ENCODE measurements at places on chromosomes 5 and 9. TPM values are rescaled to one million over a fixed set of nuclear protein-coding genes. Genes with fewer than 3 reads are reported as not detected.

DNA sequence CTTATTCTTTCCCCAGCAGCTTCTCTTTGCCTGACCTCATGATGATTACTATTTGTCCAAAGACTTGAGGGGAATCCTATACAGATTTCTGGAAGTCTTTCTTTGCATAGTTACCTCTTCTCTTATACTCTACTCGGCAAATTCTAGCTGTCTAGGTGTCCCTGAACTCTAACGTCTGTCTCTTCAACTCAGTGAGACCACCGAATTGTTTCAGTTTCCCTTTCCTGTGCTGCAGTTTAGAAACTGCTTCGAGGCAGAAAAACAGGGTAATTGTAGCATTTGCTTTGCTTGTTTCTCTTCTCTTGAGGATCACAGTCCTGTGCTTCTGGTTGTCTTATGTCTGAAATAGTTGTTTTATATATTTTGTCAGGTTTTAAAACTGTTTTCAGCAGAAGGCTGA, 14.8 kb downstream of the LVRN start:
- no peak for DNase-seq
- H3K4me3 ChIP-seq: no peak overlapping the region
- H3K36me3 ChIP-seq: no peaks in the 10 kb centered on the region
- H3K4me1 ChIP-seq: no peaks in the 10 kb centered on the region

Gene ATP10B
- polyA plus RNA-seq: 35.6 TPM

Gene DAB2IP
- 33.0 TPM for polyA plus RNA-seq

- H3K4me1 ChIP-seq: no peaks in the 10 kb centered on the region
- H3K4me3 ChIP-seq: no peak overlapping the region
- H3K27me3 ChIP-seq: peaks cover 28% of the 10 kb centered on the region
Measured at GRCh38 chr9:135737840-135738521, 36.0 kb downstream of the KCNT1 start.

DNA sequence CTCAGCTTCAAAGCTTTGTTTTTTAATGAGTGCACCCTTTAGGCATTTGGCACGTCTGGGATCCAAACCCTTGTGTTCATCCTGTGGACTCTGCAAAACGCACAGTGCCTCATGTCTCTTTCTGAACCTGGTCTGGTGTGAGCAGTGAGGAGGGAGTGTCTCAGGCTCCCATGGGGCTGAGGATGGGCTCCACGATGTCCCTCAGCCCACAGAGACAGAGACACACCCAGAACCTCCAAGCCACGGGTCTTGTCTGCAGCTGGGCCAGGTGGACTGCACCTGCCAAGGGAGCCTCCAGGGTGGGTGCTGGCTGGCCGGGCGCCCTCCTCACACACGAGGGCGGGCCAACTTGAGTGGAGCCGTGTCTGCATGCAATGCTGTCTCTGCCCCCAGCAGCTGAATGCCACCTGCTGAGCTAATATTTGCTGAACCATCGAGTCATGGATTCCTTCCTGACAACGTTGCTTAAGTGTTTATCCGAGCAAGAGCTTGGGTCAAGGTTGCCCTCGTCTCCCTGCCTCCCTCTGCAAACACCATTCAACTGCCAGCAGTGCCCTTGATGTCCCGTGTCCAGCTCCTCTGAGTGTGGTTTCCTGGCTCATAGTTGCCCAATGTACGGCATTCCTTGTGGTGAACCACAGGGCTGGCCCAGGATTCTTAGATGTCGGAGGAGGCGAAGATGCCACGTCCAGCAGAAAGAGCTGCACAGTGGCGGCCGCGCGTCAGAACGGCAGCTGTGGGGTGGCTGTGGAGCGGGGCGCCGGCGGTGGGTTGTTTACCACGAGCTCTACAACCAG, 31.4 kb upstream of the LPCAT1 start:
- no peaks in the 10 kb centered on the region for H3K27me3 ChIP-seq
- no peaks in the 10 kb centered on the region for H3K4me1 ChIP-seq
- peak; percentile 44 for DNase-seq
- H3K27ac ChIP-seq: no peak overlapping the region
